NCI-H526 (cell line): ENCODE measurements at places on chromosomes 7 and 10.

DNA sequence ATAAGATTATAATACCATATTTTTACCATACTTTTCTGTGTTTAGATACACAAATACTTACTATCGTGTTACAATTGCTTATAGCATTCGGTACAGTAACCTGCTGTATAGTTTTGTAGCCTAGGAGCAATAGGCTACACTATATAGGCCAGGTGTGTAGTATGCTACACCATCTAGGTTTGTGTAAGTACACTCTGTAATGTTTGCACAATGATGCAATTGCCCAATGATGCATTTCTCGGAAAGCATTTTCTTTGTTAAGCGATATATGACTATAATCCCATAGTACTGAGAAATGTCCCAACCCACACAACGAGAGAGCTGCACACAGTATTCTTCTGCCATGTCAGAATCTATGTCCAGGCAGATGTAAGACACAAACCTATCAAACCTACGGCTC is 160.0 kb downstream of the NEBL start:
- no peak for DNase-seq

DNA sequence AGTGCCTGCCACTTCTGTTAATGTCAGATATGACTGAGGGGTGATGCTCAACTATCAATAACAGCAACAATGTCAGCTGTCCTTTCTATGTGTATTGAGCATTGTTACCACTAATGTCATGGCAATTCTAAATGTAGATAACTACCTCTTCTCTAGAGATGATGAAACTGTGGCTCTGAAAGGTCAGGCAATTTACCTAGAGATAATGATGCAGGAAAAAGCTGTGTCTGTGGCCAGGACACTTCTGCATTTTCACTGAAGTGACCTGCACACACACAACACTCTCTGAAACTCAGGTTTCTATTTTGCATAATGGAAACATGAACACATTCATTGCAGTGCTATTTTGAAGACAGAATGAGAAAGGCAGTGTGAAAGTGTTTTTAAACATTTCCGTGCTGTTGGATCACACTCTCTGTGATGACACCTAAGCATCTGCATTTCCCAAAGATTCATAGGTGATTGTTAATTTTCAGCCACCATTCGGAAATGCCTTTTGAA is 148.2 kb downstream of the KCND2 start:
- DNase-seq = peak; percentile 39

- peak; percentile 77 for DNase-seq
Measured at GRCh38 chr10:75234683-75235374, 928 bp downstream of the COMTD1 start.

DNA sequence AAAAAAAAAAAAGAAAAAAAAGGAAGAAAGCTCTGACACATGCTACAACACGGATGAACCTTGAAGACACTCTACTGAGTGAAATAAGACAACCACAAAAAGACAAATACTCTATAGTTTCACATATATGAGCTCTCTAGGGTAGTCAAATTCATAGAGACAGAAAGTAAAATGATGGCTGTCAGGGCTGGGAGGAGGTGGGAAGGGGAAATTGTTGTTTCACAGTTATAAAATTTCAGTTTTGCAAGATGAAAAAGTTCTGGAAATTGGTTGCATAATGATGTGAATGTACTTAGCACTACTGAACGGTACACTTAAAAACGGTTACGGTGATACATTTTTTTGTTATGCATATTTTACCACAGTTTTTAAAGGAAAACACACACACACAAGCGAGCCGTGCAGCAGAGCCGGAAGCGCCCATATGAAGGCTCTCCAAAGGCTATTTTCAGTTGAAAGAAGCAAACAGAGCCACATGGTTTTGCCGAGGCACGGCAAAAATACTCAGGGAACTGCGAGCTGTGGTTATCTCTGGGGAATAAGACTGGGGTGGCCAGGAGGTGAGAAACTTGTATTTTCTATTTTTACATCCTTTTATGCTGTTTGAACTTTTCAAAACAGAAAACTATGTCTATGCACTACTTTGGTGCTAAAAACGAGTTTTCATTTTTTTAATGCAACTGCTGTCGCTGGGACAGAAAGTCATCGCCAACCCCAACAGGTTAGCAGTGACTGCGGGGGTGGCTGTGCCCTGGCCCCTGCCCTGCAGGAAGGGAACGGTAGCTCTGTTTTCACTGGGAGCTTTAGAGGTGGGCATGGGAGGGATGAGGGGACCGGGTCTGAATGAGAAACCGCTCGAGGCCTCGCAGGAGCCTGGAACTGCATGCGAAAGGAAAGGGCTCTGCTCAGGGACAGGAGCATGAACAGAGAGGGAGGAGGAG is 132.9 kb downstream of the OAT start:
- DNase-seq = no peak

DNA sequence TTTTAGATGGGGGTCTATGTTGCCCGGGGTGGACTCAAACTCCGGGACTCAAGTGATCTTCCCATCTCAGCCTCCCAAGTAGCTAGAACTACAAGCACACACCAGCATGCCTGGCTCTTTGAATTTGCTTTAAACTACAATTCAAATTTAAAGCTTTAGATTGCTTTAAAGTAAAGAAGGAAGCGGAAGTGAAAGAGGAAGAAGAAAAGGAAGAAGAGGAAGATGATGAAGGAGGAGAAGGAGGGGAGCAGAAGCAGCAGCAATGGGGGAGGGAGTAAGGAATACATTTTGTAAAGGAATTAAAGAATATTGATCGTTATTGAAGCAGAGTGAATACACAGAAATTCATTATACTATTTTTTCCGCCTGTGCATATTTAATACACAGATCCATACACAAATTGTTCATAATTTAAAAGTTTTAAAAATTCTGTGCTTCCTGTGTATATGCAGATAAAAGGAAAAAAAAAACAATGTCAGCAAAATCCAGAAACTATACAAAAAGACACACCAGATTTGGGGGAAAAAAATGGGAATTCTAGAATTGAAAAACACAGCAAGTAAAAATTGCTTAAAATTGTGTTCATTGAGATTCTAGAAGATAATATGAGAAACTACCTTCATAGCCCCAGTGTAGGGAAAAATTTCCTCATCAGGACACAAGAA is 60.8 kb upstream of the KCNMA1 start:
- no peak for DNase-seq

GRCh38 chr10:124992462-124993344 is 50.8 kb downstream of the ZRANB1 start:
- DNase-seq = no peak

- no peak for DNase-seq
Measured at GRCh38 chr7:91457208-91457607, 193.0 kb downstream of the FZD1 start.

- DNase-seq = no peak
Measured at GRCh38 chr7:157519246-157519645, 182.4 kb downstream of the DNAJB6 start.

DNA sequence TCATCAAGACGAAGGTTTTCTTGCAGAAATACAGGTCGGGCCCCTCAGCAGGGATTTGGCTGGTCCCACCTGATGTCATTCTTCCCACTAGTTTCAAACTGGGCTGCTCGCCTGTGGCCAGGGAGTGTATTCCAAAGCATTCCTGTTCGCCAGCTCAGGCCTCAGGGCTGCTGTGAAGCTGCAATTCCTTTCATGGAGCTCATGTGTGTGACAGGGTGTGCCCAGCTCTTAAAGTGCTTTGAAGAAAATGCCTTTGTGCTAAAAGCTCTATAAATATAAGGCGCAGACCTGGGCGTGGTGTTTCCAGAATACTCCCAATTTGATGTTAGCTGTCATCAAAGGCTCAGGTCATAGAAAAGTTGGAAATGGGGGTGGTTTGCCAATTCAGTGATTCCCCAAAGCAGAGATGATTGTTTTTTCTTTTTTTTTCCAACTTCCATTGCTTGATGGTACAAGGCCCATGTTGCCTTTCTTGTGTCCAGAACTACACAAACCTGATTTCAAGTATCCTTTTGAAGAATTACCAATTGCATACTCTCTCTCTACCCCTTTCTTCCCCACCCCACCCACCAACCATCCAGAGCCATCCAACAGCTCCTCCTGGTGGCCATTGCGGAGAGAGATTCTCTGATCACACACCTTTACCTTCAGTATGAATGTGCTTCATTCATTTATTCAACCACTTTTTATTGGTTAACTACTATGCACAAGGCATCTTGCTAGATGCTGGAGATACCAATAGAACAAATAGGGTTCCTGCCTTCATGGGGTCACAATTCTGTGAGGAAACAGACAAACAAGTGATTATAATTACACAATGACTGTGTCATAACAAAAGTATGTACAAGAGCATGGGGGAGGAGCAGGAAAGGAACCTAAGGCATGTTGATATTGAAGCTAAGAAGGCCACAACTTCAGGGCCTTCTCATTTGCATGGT is 297.3 kb upstream of the LYZL1 start:
- DNase-seq = no peak

GRCh38 chr7:2108071-2108455 is 124.7 kb downstream of the MAD1L1 start:
- no peak for DNase-seq

DNA sequence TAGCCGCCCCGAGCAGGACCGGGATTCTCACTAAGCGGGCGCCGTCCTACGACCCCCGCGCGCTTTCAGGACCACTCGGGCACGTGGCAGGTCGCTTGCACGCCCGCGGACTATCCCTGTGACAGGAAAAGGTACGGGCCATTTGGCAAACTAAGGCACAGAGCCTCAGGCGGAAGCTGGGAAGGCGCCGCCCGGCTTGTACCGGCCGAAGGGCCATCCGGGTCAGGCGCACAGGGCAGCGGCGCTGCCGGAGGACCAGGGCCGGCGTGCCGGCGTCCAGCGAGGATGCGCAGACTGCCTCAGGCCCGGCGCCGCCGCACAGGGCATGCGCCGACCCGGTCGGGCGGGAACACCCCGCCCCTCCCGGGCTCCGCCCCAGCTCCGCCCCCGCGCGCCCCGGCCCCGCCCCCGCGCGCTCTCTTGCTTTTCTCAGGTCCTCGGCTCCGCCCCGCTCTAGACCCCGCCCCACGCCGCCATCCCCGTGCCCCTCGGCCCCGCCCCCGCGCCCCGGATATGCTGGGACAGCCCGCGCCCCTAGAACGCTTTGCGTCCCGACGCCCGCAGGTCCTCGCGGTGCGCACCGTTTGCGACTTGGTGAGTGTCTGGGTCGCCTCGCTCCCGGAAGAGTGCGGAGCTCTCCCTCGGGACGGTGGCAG is at the start of gene MGMT:
Gene MGMT, plus strand, starts transcription at position 539 of the 656 bp plus-strand sequence.
- no peak for DNase-seq

DNA sequence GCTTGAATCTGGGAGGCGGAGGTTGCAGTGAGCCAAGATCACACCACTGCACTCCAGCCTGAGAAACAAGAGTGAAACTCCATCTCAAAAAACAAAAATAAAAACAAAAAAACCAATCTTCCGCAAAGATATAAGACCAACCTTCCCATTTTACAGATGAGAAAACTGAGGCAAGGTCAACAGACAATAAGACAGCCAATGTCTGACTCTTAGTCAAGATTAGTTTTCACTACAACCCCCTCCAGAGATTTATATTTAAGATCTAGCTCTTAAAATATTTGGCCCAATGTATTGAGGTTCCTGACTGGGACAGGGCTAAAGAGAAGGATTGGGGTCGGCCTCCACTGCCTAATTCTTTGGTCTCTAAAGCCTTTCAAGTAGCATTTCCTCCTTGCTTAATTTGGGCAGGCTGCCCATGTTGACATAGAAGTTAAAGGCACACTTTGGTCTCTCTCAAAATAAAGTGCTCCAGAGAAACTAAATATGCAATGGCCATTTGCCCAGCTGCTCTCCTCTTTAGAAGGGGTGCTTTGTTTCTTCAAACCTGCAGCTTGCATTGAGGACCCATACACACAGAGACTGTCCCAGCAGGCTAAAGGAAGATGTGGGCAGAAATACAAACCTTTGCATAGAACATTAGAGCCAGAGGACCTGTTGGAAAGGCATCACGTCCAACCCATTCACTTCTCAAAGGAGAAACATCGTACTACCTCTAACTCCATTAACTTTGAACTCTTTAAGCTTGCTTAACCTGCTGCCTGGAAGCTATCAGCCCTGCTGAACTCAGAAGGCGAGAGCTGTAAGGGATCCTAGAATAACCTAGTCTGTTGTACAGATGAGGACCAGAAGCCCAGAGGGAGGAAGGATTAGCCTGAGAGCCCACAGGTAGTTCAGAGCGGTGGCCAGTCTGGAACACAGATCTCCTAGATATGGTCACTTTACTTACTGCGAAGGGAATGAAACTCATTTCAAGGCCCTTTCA is 3.9 kb downstream of the TECTB start:
- DNase-seq = no peak

DNA sequence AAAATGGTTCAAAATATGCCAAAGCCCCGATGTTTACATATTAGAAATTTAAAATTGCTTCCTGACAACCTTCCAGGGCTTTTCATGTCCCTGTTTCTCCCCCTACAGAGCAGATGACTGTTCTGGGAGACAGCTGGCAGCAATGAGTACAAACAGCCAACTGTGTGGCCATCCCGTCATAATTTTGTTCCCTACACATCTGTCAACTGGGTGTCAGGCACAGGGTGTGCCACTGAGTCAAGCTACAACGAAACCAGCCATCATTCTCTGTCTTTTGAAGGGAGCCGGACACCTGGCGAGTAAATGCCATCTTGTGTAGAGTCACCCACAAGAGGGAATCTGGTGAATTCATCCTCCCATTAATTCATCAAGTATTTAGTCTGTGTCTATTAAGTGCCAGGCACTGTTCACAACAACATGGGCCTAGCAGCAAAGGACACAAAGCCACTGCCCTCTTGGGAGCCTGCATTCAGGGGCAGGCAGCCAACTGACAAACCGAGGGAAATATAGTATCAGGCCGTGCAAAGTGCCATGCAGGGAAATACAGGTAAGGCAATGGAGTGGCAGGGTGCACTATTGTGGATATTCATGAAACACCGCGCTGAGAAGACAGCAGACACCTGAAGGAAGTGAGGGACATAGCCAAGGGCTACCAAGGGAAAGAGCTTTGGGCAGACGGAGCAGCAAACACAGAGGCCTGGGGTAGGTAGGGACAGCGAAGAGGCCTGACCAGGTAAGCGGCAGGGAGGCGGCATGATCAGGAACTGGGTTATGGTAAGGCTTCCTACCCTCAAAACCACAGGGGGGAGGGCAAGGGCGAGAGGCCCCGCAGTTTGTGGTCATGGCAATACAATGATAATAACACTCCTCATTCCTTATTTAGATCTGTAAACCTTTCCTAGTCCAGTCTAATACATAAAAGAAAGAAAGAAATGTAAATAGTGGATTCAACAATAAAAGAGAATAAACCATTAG is 213.6 kb downstream of the FAM107B start:
- DNase-seq = no peak

- no peak for DNase-seq
Measured at GRCh38 chr7:76424413-76425111, at the start of gene ZP3. ZP3 (plus strand) TSS chr7:76424950; CDS start chr7:76424965, 15 bp downstream.

GRCh38 chr7:17118412-17118811 is 180.0 kb upstream of the AHR start:
- DNase-seq = no peak
